ENCODE measurements at places on chromosomes 4 and X.
A peak's percentile ranks its signal among the peaks of the same experiment; 100 is the strongest.

- H3K27ac ChIP-seq = no peak overlapping the region
- peak overlapping the region; percentile 100 for H3K4me3 ChIP-seq
- H3K4me1 ChIP-seq = peaks cover 34% of the 10 kb centered on the region
- no peaks in the 10 kb centered on the region for H3K36me3 ChIP-seq
- H3K27me3 ChIP-seq = peaks cover 13% of the 10 kb centered on the region
Measured at GRCh38 chr4:6781561-6781960, 966 bp upstream of the KIAA0232 start.

DNA sequence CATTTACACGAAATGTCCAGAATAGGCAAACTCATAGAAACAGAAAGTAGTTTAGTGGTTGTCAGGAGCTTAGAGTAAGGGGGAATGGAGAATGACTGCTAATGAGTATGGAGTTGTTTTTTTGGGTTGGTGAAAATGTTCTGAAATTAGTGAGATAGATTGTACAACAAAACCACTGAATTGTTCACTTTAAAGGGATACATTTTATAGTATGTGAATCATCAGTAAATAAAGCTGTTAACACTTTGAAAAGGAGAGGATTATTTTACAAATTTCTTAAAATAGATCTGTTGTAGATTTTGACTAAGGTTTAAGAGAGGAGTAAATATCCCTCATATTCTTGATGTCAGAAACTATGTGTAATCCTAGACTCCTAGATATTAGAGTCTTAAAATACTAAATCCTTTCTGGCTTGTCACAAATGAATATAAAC is 82.7 kb downstream of the RAPGEF2 start:
- H3K4me3 ChIP-seq = no peak overlapping the region
- no peaks in the 10 kb centered on the region for H3K27me3 ChIP-seq
- H3K4me1 ChIP-seq = no peaks in the 10 kb centered on the region

DNA sequence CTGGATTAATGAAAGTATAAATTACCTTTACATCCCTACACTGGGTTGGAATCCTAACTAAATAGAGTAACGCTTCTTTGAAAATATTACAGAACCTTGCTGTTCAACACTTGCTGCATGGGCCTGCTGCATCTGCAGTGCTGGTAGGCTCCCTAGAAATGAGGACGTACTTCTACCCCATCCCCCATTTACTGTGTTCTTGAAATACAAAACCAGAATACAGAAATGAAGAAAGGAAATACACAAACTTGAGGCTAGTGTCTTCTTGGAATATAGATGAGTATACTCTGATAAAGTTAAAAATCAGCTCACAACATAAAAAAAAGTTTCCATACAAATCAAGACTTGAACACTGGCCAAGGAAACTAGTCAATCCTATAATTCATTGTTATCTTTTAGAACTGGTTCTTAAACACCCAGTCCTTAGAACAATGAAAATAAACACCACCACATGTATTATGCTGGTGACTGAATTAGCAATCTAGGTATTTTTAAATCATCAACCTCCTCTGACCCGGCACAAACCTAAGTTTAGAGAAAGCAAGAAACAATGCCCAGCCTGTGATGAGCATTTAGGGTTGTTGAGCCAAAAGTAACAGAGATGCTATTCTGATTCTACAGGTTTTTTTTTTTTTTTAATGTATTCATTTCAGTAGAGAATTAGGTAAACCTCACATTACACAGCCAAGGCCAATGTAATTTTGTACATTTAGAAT is 49.7 kb downstream of the ATP8A1 start:
- no peak overlapping the region for H3K4me3 ChIP-seq
- no peaks in the 10 kb centered on the region for H3K27me3 ChIP-seq
- no peak for DNase-seq
- H3K4me1 ChIP-seq = no peaks in the 10 kb centered on the region

- H3K4me3 ChIP-seq = no peak overlapping the region
- peaks cover 4% of the 10 kb centered on the region for H3K4me1 ChIP-seq
- no peak overlapping the region for H3K27ac ChIP-seq
- DNase-seq = no peak
- no peaks in the 10 kb centered on the region for H3K36me3 ChIP-seq
- no peaks in the 10 kb centered on the region for H3K27me3 ChIP-seq
Measured at GRCh38 chr4:119589165-119589564, 39.4 kb downstream of the PDE5A start.

GRCh38 chrX:16586377-16587112 is 63.4 kb upstream of the S100G start:
- H3K27me3 ChIP-seq = no peaks in the 10 kb centered on the region
- H3K4me1 ChIP-seq = no peaks in the 10 kb centered on the region
- DNase-seq = no peak
- H3K36me3 ChIP-seq = peaks cover 3% of the 10 kb centered on the region
- no peak overlapping the region for H3K27ac ChIP-seq

DNA sequence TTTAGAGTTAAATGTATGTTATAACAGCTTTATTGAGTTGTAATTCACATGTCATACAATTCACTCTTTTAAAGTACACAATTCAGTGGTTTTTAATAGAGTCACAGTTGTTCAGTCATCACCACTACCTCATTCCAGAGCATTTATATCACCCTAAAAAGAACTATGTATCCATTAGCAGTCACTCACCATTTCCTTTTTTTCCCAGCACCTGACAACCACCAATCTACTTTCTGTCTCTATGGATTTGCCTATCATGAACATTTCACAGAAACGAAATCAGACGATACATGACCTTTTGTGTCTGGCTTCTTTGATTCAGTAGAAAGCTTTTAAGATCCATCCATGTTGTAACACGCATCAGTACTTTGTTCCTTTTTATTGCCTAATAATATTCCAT is 52.9 kb upstream of the FRAS1 start:
- H3K27me3 ChIP-seq = no peaks in the 10 kb centered on the region
- no peak for DNase-seq
- no peak overlapping the region for H3K27ac ChIP-seq
- H3K36me3 ChIP-seq = no peaks in the 10 kb centered on the region
- no peaks in the 10 kb centered on the region for H3K4me1 ChIP-seq

DNA sequence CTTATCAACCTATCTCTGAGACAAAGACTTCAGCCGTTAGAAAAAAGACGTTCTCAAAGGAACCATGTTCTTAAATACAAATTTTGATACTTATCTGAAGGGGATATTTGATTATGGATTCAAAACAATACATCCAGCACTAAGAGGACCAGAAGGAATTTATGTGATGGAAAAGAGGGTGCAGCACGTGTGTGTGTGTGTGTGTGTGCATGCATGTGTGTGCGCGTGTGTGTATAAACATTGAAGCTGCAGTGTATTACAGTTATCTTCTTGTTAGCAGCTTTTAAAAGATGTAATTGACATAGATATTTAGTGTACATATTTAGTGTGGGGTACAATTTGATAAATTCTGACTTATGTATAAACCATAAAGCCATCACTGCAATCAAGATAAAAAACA is 44.9 kb downstream of the ANK2 start:
- H3K4me3 ChIP-seq = no peak overlapping the region
- H3K36me3 ChIP-seq = peaks cover 11% of the 10 kb centered on the region
- peaks cover 22% of the 10 kb centered on the region for H3K4me1 ChIP-seq

- H3K36me3 ChIP-seq = no peaks in the 10 kb centered on the region
- peaks cover 10% of the 10 kb centered on the region for H3K4me1 ChIP-seq
- no peak overlapping the region for H3K27ac ChIP-seq
- no peak for DNase-seq
- H3K4me3 ChIP-seq = no peak overlapping the region
Measured at GRCh38 chrX:39826813-39827543, 270.8 kb downstream of the BCOR start.

- H3K27ac ChIP-seq = no peak overlapping the region
- H3K4me3 ChIP-seq = no peak overlapping the region
- H3K36me3 ChIP-seq = no peaks in the 10 kb centered on the region
- no peak for DNase-seq
Measured at GRCh38 chr4:147510962-147511668, 30.2 kb downstream of the EDNRA start.

- H3K27me3 ChIP-seq = no peaks in the 10 kb centered on the region
- H3K4me3 ChIP-seq = peak overlapping the region; percentile 85
- H3K4me1 ChIP-seq = peaks cover 12% of the 10 kb centered on the region
- peak; percentile 68 for DNase-seq
- peak overlapping the region; percentile 99 for H3K27ac ChIP-seq
Measured at GRCh38 chr4:68349279-68349648, 626 bp downstream of the YTHDC1 start.

DNA sequence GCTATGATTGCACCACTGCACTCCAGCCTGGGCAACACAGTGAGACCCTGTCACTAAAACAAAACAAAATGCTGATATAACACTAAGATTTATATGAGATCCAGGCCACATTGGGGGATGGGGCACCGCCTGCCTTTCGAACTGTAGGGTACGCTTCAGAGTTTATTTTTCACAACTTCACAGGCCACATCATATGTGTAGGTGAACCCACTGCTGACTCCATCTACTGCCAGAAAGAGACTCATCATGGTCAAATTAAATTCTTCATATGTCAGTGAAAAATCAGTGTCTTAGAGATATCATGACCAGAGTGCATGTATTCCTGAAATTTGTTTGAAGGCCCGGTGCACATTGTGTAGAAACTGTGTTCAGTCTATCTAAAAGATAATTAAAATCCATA is 121.8 kb downstream of the GPR143 start:
- DNase-seq = no peak
- no peak overlapping the region for H3K27ac ChIP-seq
- no peaks in the 10 kb centered on the region for H3K4me1 ChIP-seq
- H3K36me3 ChIP-seq = no peaks in the 10 kb centered on the region

GRCh38 chr4:6720202-6720699 is 4.3 kb downstream of the BLOC1S4 start:
- DNase-seq = peak; percentile 93
- no peaks in the 10 kb centered on the region for H3K27me3 ChIP-seq
- H3K36me3 ChIP-seq = no peaks in the 10 kb centered on the region
- peaks cover 11% of the 10 kb centered on the region for H3K4me1 ChIP-seq
- no peak overlapping the region for H3K4me3 ChIP-seq

- H3K36me3 ChIP-seq = no peaks in the 10 kb centered on the region
- H3K4me3 ChIP-seq = no peak overlapping the region
- H3K27me3 ChIP-seq = no peaks in the 10 kb centered on the region
- H3K4me1 ChIP-seq = peaks cover 4% of the 10 kb centered on the region
Measured at GRCh38 chr4:99852199-99852749, 35.6 kb downstream of the DAPP1 start.

- H3K36me3 ChIP-seq = no peaks in the 10 kb centered on the region
- H3K27ac ChIP-seq = no peak overlapping the region
- no peak overlapping the region for H3K4me3 ChIP-seq
- peaks cover 9% of the 10 kb centered on the region for H3K4me1 ChIP-seq
- DNase-seq = no peak
Measured at GRCh38 chr4:182843808-182844325, 73.3 kb downstream of the DCTD start.

DNA sequence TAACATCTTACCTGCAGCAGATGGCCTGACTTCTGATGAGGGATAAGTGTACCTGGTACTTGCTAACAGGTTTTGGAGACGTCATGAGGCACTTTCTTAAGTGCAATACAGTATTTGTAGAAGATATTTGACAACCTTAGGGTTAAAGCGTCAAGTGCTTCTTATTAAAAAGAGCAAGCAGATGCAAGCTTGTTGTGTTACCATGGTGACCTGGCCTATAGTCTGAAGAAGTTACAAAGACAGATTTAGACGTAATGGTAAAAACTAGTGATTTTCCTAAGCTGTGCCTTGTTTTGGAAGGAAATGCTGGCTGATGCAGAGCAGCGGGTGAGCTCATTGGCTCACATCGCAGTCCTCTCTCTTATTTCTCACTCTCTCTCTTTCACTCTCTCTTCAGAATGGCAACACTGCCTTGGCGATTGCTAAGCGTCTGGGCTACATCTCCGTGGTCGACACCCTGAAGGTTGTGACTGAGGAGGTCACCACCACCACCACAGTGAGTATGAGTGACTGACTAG is 243.6 kb downstream of the ANK2 start:
- peak overlapping the region; percentile 97 for H3K27ac ChIP-seq
- H3K4me3 ChIP-seq = peak overlapping the region; percentile 8
- no peaks in the 10 kb centered on the region for H3K27me3 ChIP-seq
- peaks cover 69% of the 10 kb centered on the region for H3K4me1 ChIP-seq
- peak; percentile 34 for DNase-seq

GRCh38 chrX:7654316-7654715 is 188.7 kb upstream of the VCX start:
- no peak for DNase-seq
- no peak overlapping the region for H3K27ac ChIP-seq
- no peak overlapping the region for H3K4me3 ChIP-seq
- H3K27me3 ChIP-seq = no peaks in the 10 kb centered on the region

- H3K4me3 ChIP-seq = no peak overlapping the region
- H3K27me3 ChIP-seq = no peaks in the 10 kb centered on the region
- H3K4me1 ChIP-seq = peaks cover 10% of the 10 kb centered on the region
- H3K36me3 ChIP-seq = no peaks in the 10 kb centered on the region
- peak; percentile 19 for DNase-seq
Measured at GRCh38 chrX:150567645-150568319, 639 bp upstream of the MTM1 start.

DNA sequence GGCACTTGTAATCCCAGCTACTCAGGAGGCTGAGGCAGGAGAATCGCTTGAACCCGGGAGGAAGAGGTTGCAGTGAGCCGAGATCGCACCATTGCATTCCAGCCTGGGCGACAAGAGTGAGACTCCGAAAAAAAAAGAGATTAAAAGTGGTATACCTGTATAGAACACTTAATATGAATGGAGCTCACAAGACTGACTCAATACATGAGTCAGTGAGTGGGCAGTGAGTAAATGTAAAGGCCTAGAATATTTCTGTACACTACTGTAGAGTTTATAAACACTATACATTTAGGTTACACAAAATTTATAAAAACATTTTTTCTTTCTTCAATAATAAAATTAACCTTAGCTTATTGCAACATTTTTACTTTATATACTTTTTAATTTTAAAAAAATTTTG is 93.8 kb downstream of the CENPC start:
- no peak for DNase-seq
- H3K4me3 ChIP-seq = no peak overlapping the region
- H3K27ac ChIP-seq = no peak overlapping the region

GRCh38 chrX:1244164-1245076 is 24.2 kb upstream of the CSF2RA start:
- no peak overlapping the region for H3K4me3 ChIP-seq
- no peaks in the 10 kb centered on the region for H3K27me3 ChIP-seq
- no peak overlapping the region for H3K27ac ChIP-seq
- peak; percentile 87 for DNase-seq
- H3K4me1 ChIP-seq = peaks cover 8% of the 10 kb centered on the region

- DNase-seq = no peak
- H3K36me3 ChIP-seq = no peaks in the 10 kb centered on the region
- no peak overlapping the region for H3K27ac ChIP-seq
Measured at GRCh38 chrX:39492497-39493162, 605.1 kb downstream of the BCOR start.
